ENCODE measurements at places on chromosomes 4 and X. TPM values are rescaled to one million over a fixed set of nuclear protein-coding genes. Genes with fewer than 3 reads are reported as not detected.

NRK gene
- total RNA-seq, result not detected

PNMA3 gene
- 1.4 TPM for total RNA-seq

SPIN2B gene
- 5.1 TPM for total RNA-seq

CENPVL1 gene
- total RNA-seq, result not detected

FAAH2 gene
- total RNA-seq, result 12.1 TPM

CENPVL3 gene
- 0.19 TPM for total RNA-seq

CLTRN gene
- 0.69 TPM for total RNA-seq

GRCh38 chr4:75490155-75490554, 24.0 kb downstream of the RCHY1 start:
- no peak overlapping the region for H3K4me3 ChIP-seq
- no peaks in the 10 kb centered on the region for H3K27me3 ChIP-seq
- DNase-seq, result no peak
- H3K36me3 ChIP-seq, result peaks cover 22% of the 10 kb centered on the region

GRCh38 chr4:102551958-102552565, 50.9 kb downstream of the NFKB1 start:
- H3K27ac ChIP-seq, result peak overlapping the region; percentile 51
- DNase-seq, result no peak
- no peaks in the 10 kb centered on the region for H3K27me3 ChIP-seq
- peaks cover 55% of the 10 kb centered on the region for H3K4me1 ChIP-seq
- H3K4me3 ChIP-seq, result no peak overlapping the region

GRCh38 chr4:1133033-1133432, 19.7 kb upstream of the RNF212 start:
- no peak overlapping the region for H3K4me3 ChIP-seq
- no peak for DNase-seq
- no peaks in the 10 kb centered on the region for H3K27me3 ChIP-seq
- H3K4me1 ChIP-seq, result peaks cover 8% of the 10 kb centered on the region
- no peak overlapping the region for H3K27ac ChIP-seq
- no peaks in the 10 kb centered on the region for H3K36me3 ChIP-seq

GRCh38 chr4:159384017-159384416, 281.1 kb downstream of the RAPGEF2 start:
- no peak overlapping the region for H3K4me3 ChIP-seq
- peaks cover 15% of the 10 kb centered on the region for H3K27me3 ChIP-seq
- H3K4me1 ChIP-seq, result no peaks in the 10 kb centered on the region
- no peaks in the 10 kb centered on the region for H3K36me3 ChIP-seq

DNA sequence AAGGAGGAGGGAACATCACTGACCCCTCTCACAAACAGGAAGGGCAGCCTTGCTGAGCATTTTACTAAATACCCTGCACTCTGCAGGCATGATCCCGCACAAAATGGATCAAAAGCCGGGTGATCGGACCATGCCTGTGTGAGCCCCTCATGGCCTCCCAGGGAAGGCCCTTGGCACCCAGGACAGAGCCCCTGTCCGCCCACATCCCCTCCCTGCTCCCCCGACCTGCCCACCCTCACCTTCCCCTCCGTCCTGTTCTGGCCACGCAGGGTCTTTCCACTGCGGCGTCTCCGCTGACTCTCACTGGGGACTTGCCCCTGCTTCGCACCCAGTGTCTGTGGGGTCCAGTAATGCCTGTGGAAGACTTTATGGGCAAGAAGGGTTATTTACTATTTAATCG, 105.0 kb downstream of the HMX1 start:
- no peaks in the 10 kb centered on the region for H3K36me3 ChIP-seq
- H3K4me1 ChIP-seq, result no peaks in the 10 kb centered on the region
- DNase-seq, result no peak
- H3K27me3 ChIP-seq, result no peaks in the 10 kb centered on the region
- no peak overlapping the region for H3K27ac ChIP-seq

DNA sequence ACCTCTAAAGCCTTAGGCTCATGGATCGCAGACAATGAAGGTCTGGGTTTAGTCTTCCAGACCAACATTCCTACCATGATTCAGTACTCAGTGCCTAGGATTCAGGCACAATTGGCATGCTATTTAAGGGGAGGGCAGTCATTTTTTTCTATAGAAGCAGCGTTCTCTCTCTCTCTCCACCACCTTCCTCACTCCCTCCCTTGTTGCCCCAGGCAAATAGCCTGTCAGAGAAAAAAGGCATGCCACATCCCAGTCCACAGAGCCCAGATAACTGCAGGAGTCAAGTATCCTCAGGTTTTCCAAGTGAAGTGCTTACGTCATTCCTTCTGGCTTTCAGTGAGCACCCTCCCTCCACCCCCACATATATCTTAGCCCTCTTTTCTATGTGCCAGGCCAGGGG, 533.0 kb downstream of the BCOR start:
- H3K4me1 ChIP-seq, result no peaks in the 10 kb centered on the region
- H3K4me3 ChIP-seq, result no peak overlapping the region
- no peaks in the 10 kb centered on the region for H3K27me3 ChIP-seq
- H3K36me3 ChIP-seq, result no peaks in the 10 kb centered on the region
- H3K27ac ChIP-seq, result no peak overlapping the region
- DNase-seq, result no peak

DNA sequence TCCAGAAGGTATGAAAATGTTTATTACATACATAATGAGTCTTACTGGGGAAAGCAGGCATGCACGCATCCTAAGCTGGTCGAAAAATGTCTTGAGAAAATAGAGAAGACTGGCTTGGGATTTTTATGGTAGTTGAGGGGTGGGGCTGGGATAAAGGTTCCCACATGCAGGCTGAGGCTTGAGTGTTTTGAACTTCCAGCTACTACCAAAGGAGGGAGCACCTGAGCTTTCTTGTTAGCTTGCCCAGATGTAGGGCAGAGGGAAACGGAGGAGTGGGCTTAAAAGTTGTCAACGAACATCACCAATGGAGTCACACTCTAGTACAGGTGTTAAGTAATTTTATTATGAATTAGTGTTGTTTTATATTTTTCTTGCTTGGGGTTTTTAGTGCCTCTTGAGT, 39.6 kb upstream of the SRPX start:
- no peaks in the 10 kb centered on the region for H3K27me3 ChIP-seq
- DNase-seq, result no peak
- H3K4me1 ChIP-seq, result no peaks in the 10 kb centered on the region
- H3K27ac ChIP-seq, result no peak overlapping the region

DNA sequence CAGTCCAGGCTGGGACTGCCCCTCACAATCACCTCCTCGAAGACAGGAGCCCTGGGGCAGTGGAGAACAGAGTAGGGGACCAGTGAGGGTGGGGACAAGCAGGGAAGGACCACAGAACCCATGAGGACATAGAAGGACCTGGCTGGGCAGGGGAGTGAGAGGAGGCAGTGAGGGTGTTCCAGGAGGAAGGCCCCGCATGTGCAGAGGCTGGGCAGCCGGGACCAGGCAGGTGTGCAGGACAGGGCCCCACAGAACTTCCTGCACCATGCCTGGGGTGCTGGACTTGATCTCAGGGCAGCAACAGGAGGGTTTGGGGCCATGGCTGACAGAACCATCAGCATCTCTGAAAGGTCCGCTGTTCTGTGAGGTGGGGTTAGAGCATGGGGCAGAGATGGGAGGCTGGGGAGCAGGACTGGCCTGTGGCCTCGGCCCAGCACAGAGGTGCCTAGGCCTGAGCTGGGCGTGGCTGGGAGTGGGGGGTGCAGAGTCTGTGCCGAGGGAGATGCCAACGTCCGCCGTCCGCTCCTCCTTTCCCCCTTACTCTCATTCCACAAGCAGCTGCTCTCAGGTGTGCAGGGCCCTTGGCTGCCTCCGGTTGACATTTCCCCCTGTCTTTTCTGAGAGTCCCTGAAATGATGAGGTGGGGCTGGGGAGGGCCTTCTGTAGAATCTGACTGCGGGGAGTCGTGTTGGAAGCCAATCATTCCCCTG, 40.8 kb downstream of the EVC start:
- H3K27me3 ChIP-seq, result no peaks in the 10 kb centered on the region
- H3K4me3 ChIP-seq, result no peak overlapping the region
- no peak for DNase-seq
- no peaks in the 10 kb centered on the region for H3K36me3 ChIP-seq

DNA sequence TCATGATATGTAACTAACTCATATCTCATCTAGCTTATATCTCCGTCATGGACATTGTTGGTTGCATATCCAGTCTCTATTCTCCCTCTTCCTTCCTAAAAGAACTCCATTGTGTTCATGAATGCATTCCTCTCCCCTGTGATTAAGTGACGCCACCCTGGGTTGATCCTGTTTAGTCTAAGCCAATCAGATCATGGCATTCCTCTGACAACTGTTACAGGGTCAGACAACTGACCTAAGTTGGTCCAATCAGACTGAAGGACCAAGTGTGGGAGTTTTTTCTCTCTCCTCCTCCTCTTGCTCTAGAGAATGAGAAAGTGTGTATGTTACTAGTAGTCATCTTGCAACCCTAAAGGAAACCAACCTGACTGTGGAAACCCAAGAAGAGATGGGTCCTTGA, 3.6 kb downstream of the APOO start:
- H3K27ac ChIP-seq, result no peak overlapping the region
- H3K27me3 ChIP-seq, result no peaks in the 10 kb centered on the region
- no peak overlapping the region for H3K4me3 ChIP-seq
- no peaks in the 10 kb centered on the region for H3K36me3 ChIP-seq
- DNase-seq, result no peak
- H3K4me1 ChIP-seq, result peaks cover 21% of the 10 kb centered on the region

DNA sequence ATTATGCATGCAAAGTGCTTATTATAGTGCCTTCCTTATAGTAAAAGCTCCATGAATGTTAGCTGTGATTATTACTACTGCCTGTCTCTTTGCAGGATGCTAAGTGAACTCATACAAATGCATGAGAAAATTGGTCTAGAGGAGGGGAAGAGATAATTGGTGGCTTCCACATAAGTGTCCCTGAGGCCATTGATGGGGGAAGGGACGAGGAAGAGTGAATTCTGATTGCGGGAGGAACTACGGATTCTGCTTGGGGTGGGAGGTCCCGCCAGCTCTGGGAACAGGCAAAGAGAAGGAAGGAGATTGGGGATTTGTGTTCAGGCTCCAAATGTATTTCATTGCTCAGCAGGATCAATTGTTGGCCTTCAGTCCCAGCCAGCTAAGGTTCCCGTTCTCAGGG, 11.6 kb upstream of the ARHGAP36 start:
- no peak overlapping the region for H3K27ac ChIP-seq
- no peak overlapping the region for H3K4me3 ChIP-seq
- no peaks in the 10 kb centered on the region for H3K4me1 ChIP-seq
- peaks cover 3% of the 10 kb centered on the region for H3K27me3 ChIP-seq
- no peak for DNase-seq
- H3K36me3 ChIP-seq, result no peaks in the 10 kb centered on the region

- DNase-seq, result no peak
- no peak overlapping the region for H3K27ac ChIP-seq
- no peaks in the 10 kb centered on the region for H3K27me3 ChIP-seq
- no peaks in the 10 kb centered on the region for H3K36me3 ChIP-seq
- H3K4me1 ChIP-seq, result peaks cover 7% of the 10 kb centered on the region
- no peak overlapping the region for H3K4me3 ChIP-seq
Observed at GRCh38 chr4:48914311-48914710, 7.7 kb upstream of the OCIAD2 start.

- peaks cover 2% of the 10 kb centered on the region for H3K36me3 ChIP-seq
- H3K4me1 ChIP-seq, result peaks cover 21% of the 10 kb centered on the region
- DNase-seq, result peak; percentile 88
- peak overlapping the region; percentile 96 for H3K27ac ChIP-seq
Observed at GRCh38 chr4:128810871-128811570, 1.5 kb downstream of the JADE1 start.

GRCh38 chrX:12874581-12874980, 7.7 kb downstream of the TLR7 start:
- no peak for DNase-seq
- no peak overlapping the region for H3K27ac ChIP-seq
- no peaks in the 10 kb centered on the region for H3K27me3 ChIP-seq
- H3K36me3 ChIP-seq, result no peaks in the 10 kb centered on the region
- no peak overlapping the region for H3K4me3 ChIP-seq

- no peaks in the 10 kb centered on the region for H3K4me1 ChIP-seq
- no peak overlapping the region for H3K27ac ChIP-seq
- H3K27me3 ChIP-seq, result no peaks in the 10 kb centered on the region
- H3K36me3 ChIP-seq, result no peaks in the 10 kb centered on the region
- DNase-seq, result no peak
Observed at GRCh38 chr4:68948044-68948743, 3.4 kb downstream of the UGT2A3 start.

- no peak for DNase-seq
- H3K36me3 ChIP-seq, result no peaks in the 10 kb centered on the region
- no peak overlapping the region for H3K4me3 ChIP-seq
- no peak overlapping the region for H3K27ac ChIP-seq
- H3K4me1 ChIP-seq, result peaks cover 10% of the 10 kb centered on the region
Observed at GRCh38 chr4:76546759-76547742, 112.0 kb downstream of the SHROOM3 start.

DNA sequence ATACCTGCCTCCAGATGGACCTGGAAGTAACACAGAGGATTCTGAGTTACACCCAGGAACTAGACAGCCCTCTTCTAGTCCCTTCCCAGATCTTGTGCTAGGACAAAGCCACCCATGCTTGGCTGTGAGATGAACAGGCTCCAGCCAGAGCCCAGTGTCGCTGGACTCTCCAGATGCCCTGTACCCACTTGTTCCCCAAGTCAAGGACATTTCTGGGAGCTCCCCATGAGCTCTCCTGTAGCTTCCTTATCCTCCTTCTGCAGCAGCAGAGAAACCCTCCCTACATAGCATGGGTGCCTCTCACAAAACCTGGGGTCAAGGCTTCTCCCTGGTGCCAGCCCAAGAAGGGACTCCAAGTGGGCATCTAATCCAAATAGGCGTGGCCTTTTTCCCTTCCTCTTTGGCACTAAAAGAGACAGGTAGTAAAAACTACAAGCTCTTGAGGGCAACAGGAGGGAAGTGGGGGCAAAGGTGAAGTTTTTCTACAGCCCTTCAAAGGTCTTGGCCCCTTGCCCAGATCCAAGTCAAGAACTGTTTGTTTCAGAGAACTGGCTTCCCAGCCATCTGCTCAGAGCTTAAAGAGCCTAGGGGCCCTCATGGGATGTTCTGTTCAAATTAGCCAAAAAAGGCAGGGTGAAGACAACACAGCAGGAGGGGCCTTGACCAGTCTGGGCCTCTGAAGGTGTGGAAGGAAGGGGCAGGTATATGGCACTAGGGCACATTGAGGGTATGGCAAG, 8.5 kb upstream of the ERCC6L start:
- no peak overlapping the region for H3K4me3 ChIP-seq
- H3K27me3 ChIP-seq, result no peaks in the 10 kb centered on the region
- no peak for DNase-seq

GRCh38 chr4:16100833-16101232, 17.0 kb upstream of the PROM1 start:
- no peak overlapping the region for H3K27ac ChIP-seq
- H3K4me3 ChIP-seq, result no peak overlapping the region
- no peaks in the 10 kb centered on the region for H3K36me3 ChIP-seq
- peaks cover 7% of the 10 kb centered on the region for H3K27me3 ChIP-seq
- H3K4me1 ChIP-seq, result no peaks in the 10 kb centered on the region

GRCh38 chr4:159185591-159186023, 82.7 kb downstream of the RAPGEF2 start:
- no peak for DNase-seq
- no peak overlapping the region for H3K4me3 ChIP-seq
- peaks cover 15% of the 10 kb centered on the region for H3K4me1 ChIP-seq
- H3K27me3 ChIP-seq, result no peaks in the 10 kb centered on the region
- H3K36me3 ChIP-seq, result peaks cover 2% of the 10 kb centered on the region

Data from activated CD4-positive, alpha-beta memory T cell treated with anti-CD3 and anti-CD28 coated beads for 36 hours (primary cell).